ENCODE measurements at places on chromosomes 7 and 10.
A peak's percentile ranks its signal among the peaks of the same experiment; 100 is the strongest.

- DNase-seq, result no peak
Measured at GRCh38 chr7:6530626-6531491, 20.4 kb downstream of the GRID2IP start.

- DNase-seq, result no peak
Measured at GRCh38 chr10:6135039-6135438, 46.2 kb downstream of the RBM17 start.

DNA sequence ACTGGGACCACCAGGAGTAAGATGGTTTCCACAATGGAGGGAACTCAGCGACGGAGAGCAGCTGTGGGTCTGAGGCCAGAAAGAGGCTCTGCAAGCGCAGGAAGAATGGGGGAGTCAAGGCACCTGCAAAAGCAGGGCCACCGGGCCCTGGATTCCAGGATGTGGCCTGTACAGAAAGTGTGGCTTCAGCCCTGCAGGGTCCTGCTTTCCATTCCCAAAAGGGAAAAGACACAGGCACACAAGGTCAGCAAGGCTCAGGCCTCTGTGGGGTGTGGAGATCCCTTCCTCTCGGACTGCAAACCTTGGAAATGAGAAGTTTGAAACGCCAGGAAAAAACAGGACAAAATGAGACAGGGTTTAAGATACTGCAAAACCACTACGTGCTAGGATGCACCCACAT, 232.5 kb downstream of the TNS3 start:
- no peak for DNase-seq

DNA sequence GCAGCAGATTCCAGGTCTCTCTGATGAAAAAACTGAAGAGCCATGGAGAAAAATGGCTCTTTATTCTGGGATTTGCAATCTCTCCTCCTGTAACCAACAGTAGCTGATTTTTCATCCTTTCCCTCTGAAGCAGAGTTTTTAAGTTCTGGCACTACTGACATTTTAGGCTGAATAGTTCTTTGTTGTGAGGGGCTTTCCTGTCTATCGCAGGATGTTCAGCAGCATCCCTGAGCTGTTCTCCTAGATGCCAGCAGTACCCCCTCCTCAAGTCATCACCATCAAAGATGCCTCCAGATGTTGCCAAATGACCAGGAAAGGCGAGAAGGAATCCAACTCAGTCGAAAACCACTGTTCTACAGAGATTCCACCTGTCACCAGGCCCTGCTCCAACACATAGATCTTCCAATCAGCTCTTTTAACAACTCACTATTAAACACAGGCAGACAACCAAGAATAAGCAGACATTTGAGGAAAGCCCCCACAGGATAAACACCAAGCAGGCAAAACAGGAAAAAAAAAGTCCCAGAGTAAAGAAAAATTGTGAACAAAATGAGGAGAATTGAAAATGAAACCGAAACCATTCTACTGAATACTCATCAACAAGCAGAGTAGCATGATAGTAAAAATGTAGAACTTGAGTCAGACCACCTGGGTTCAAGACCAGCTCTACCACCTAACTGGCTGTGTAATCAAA, 124.8 kb downstream of the MPP7 start:
- peak; percentile 4 for DNase-seq

DNA sequence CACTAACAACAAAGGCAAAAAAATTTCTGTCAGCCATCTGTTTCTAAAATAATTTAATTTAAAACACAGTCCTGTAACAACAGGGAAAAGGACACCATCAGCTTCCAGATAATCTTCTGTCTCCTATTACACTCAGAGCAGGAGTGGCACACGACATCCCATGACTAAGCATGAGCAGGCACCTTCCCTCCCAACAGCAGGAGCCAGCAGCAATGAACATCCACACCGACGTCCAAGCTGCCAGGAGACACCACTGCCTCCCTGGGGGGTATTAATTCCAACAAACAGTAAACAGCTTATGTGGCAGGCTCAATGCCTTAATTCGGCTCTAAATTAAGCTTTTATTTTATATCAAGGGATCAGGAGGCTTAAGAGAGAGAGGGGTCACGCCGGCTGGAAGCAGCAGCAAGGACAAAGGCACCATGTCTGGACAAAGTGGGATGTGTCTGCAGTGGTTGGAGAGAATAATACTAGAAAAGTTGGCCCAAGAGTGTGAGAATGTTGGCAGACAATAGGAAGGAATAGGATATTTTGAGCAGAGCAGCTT, 45.7 kb downstream of the KIAA1549 start:
- DNase-seq, result peak; percentile 16

GRCh38 chr7:673681-674453, 52.6 kb upstream of the DNAAF5 start:
- no peak for DNase-seq

DNA sequence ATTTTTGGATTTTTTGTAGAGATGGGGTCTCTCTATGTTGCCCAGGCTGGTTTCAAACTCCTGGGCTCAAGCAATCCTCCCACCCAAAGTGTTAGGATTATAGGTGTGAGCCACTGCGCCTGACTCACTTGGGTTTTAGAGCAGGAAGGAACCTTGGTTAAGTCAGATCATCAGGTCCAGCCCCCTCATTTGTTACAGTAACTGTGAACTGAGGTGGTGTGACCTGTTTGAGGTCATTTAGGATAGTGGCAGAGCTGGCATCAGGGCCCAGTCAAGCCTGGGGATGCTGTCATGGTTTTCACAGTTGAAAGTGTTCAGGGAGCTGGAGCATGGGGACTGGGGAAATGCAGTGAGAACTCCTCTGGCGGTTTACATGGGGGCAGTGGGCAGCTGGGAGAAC, 159.6 kb downstream of the TAX1BP1 start:
- no peak for DNase-seq

- no peak for DNase-seq
Measured at GRCh38 chr10:102850025-102850518, 4.0 kb upstream of the BORCS7 start.

DNA sequence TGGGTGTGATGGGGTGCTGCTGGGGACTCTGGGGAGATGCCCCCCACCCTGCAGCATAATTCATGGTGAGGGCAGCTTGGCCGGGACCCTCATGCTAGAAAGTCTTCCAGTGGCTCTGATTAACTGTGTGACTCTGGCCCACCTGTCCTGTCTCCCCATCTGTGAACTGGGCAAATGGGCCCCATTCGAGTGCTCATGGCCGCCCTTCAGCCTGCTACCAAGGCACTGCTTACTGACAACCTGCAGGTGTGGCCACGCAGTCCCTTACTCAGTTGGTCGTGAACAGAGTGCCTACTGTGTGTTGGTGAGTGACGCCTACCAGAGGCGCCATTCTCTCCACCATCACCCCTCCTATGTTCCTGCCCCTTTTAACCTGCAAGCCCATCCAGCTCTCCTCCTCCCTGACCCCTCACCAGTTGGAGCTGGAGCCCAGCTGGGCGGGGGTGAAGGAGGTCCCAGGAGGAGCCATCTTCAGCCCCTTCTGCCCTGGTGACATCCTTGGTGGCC, 109.4 kb downstream of the ZMIZ1 start:
- DNase-seq, result no peak

DNA sequence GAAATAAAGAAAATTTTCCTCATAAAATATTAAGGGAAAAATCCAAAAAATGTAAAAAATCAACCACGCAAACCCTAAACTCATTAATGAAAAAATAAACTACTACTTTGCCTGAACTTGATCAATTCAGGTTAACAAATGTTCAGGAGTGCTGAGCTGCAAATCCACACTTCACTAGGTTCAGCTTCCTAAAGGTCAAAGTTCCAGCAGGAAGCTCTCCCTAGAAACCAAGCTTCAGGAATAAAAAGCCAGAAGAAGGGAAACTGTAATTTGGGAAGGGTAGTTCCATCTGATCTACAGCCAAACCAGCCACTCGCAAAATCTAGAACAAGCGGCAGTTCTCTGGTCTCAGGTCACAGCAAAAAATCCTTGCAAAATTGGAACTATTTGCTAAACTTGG, 7.8 kb upstream of the NMT2 start:
- no peak for DNase-seq

DNA sequence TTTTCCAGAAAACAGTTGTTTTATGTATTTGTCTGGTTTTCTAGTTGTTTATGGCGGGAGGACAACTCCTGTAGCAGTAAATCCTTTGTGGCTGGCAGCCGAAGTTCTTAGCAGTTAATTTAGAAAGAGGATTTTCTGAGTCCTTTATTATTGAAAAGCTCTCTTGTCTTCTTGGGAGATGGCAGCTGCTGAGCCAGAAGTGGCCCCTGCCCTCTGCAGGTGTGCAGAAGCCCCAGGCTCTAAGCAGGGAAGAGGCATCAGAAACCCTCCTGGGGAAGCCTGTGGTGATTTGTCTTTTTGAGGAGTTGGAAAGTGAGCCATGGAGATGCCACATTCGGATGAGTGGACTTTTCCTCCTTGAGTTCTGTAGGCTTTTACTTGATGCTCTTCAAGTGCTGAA, 106.3 kb downstream of the GLRX3 start:
- DNase-seq, result no peak

DNA sequence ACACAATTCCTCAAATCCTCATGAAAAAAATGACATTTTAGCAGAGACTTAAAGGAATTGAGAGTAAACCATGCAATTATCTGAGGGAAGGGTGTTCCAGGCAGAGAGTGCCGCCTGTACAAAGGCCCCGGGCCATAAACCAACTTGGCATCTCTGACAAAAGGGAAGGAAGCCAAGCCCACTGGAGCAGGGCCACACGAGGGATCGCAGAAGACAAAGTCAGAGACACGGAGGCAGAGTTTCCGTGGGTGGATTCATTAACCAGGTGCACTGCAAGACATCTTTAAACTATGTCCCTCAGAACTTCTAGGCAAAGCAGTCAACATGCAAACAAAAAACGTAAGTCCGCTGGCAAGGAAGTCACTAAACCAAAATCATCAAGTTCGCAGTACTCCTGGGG, 92.0 kb downstream of the SFMBT2 start:
- peak; percentile 55 for DNase-seq

DNA sequence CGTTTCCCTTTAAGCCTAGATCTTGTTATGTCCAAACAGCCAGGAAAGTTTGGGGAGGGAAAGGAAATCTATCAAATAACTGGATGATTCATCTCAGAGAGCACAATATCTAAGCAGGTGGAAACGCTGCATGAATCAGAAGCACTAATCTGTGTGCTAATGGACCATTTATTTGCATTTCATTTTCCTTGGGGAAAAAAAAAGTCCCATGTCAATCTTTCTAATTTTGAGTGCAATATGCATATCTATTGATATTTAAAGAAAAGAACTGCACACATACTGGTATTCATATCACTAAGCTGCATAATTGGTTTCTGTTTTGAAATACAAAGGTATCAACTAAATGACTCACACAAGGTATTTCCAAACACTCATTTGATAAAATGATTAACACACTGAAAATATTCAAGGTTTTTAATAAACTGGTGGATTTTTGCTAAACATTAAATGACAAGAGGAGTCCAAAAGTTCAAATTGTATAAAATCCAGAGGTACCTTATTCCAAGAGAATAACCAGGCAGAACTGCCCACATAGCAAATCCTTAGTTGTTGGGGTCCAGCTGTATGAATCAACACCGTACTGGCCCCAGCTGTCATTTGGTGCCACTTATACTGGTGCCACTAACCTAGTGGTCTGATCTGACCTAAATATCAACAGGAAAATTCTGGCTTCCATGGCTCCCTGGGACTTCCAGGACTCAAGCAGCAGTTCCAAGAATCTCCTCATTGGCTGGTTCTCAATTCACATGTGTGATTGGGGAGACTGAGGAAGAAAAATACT, 122.2 kb upstream of the SP4 start:
- no peak for DNase-seq

DNA sequence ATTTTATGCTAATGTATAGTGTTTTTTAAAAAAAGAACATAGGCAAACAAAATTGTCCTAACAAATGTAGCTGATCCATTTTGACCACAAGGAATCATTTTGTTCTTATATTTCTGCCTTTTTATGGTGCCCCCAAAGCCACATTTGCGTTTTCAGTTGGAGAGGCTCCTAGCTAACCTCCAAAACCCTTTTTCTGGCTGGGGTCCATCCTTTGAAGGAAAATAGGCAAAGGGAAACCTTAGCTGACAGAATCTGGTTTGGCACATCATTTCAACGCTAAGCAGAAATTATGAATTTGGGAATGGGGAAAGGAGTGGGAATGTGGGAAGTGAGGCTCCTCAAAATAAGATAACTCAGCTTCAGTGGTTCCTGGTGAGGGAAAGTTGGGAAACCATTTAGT, 25.6 kb upstream of the SLC25A13 start:
- no peak for DNase-seq

Measured in pons (tissue), 1 donor.